ENCODE measurements at places on chromosomes 11 and 22.

- DNase-seq, result no peak
Observed at GRCh38 chr11:19661827-19662226, 50.8 kb upstream of the NAV2 start.

GRCh38 chr11:12449961-12450715 is 72.8 kb downstream of the PARVA start:
- DNase-seq, result no peak

- no peak for DNase-seq
Observed at GRCh38 chr11:36395978-36396736, 100.1 kb downstream of the PRR5L start.

DNA sequence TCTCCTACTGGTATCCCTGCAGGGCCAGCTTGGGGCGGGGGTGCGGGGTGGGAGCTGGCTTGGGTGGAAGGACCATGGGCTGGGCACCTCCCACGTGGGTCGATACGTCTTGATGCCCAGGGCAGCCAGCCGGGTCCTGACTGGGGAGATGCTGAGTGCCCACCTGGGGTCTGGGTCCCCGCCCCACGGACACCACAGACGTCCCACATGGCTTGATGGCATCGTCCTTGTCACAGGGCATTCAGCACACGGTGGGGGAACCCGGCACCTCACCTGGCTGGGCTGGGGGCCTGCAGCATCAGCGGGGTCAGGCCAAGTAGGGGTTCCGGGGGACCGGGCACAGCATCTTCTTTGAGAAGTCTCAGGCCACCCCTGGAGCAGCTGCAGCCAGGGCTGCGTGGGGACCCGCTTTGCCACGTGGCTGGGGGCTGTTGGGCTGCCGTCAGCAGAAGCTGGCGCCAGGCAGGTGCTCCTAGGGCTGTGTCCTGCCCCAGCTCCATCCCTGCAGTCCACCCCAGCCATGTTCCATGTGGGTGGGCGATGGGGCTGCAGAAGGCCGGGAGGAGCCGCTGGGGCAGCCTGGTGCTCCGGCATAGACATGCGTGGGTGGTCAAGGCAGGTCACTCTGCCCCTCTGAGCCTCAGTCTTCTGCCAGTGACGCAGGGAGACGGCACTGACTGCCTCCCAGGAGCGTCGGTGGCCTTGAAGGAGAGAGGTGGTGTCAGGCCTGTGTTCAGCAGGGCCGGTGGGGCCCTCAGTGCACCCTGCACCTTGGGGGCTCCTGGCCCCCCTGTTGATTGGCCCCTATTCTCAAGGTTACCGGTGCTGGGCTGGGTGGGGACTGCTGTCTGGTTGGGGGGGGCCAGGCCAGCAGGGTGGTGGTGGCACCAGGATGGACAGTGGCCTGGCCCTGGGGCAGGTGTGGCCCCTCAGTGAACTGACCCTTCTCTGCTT is 8.4 kb downstream of the SELENOO start:
- no peak for DNase-seq

GRCh38 chr22:23574877-23575276 is 5.2 kb downstream of the IGLL1 start:
- DNase-seq, result no peak

DNA sequence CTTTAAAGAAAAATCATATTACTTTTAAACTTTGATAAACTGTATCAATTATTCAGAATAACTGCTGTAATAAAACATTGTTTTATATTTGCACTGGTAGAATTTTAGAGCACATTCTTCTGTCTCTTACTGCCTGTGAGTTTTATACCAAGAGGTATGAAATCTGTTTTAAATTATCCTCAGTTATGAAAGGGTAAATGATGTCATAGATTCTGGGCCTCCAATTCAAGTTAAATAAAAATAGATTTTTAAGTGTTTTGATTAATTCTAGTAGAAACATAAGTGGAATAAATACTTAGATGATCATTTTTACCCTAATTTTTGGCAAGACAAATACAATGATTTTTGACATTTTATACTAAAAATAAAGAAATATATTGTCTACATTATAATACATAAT is 93.0 kb downstream of the GUCY1A2 start:
- no peak for DNase-seq

DNA sequence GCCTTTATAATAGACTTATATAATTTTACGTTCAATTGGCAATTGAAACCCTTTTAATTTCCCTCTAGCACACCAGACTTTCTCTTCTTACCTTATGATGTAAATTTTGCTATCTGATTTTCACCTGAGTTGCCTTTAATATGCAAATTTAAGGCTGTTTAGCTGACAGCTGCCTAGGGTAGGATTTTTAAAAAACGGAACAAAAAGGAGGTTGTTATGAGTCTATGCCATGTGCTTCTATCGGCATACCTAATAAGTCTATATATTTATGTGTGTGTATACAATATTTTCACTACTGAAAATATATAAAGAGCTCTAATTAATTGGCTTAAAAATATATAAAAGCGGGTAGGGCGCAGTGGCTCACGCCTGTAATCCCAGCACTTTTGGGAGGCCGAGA is 11.8 kb upstream of the SELENOH start:
- DNase-seq, result no peak

GRCh38 chr11:40207416-40207815 is 1252.0 kb downstream of the LRRC4C start:
- DNase-seq, result no peak

DNA sequence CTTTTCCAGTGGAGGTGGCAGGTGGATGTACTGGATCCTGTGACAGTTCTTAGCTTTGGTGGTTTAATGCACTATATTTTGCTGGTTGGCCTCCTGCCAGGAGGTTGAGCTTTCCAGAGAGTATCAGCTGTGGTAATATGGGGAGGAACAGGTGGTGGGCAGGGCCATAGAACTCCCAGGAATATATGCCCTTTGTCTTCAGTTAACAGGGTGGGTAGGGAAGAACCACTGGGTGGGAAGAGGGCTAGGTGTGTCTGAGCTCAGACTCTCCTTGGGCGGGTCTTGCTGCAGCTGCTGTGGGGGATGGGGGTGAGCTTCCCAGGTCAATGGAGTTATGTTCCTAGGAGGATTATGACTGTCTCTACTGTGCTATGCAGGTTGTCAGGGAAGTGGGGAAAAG is 203.8 kb downstream of the DLG2 start:
- DNase-seq, result no peak

DNA sequence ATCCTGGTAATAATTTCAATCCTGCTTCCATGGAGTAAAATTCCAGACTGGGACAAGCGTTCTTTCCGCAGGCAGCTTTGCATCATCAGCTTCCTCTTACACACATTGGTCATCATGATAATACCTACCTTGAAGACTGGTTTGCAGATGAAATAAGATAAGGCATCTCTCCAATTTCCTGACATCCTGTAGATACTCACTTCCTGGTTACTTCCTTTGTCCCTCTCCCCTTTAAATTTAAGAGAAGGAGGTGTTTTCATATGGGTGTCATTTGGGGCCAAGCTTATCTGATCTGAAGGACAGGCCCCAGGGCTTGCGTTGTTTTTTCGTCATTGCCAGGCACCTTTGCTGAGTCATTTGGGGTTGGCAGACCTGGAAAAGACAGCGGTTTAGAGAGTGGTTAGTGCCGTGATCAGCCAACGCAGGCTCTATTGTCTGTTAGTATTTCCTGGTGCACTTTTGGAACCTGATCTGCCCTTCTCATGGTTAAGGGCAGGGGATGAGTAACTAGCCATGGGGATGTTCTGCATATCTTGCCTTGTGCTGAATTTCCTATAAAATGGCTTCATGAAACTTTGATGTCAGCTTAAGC is 24.1 kb downstream of the GRAMD1B start:
- DNase-seq, result no peak

DNA sequence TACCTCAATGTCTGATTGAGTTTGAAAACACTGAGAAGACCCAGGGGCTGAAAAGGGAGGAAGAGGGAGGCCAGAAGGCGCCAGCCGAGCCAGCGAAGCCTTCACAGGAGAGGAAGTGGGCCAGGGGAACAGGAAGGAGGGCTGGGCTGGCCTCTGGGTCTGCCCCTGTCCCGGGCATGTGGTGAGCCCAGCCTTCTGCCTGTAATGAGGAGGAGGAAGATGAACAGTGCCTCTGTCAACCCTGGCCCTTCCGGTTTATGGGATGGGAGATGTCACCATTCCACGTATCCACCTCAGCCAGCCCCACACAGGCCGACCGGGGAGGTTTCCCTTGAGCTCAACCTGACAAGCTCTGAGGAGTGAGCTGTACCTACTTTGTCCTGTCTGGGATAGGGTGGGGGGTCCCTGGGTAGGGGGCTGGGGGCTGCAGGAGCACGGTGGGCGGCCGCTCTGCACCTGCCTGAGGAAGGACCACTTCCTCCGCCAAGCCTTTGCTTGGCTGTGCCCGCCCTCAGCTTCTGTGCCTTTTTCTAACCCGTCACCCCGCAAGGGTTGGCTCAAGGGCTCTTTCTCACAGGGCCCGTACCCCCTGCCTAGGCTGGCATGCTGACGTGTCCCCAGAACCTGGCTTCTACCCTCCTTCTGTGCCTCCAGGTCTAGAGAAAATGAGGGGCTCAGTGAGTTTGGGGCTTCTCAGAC is 2.0 kb downstream of the PARVG start:
- DNase-seq, result no peak

GRCh38 chr11:110883256-110883655 is 171.0 kb upstream of the ARHGAP20 start:
- no peak for DNase-seq

- no peak for DNase-seq
Observed at GRCh38 chr22:44802071-44802700, 49.8 kb downstream of the ARHGAP8 start.
